ENCODE measurements at places on chromosomes 7 and 10.

- no peak for DNase-seq
These were observed 74.2 kb downstream of the SNX10 start for GRCh38 chr7:26365901-26366275.

DNA sequence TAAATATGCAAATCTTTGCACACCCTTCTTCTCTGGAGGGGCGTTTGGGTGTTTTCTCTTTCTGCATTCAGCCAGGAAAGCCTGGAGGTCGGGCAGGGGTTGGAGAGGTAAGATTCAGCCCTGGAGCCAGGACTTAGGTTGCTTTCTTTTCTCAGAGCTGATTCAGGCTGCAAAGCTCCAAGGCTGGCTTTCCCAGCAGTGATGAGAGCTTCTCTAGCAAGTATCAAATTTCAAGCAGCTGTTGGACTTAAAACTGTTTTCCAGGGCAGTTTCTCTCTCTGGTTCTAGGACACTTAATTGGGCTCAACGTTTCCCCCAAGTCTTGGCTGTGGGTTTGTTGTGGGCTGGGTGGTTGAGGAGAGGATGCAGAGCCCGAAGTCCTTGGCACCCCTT, 608 bp downstream of the AKR1B10 start:
- no peak for DNase-seq

GRCh38 chr10:117004227-117005025, 561 bp downstream of the SHTN1 start:
- no peak for DNase-seq

- no peak for DNase-seq
These were observed 201.6 kb downstream of the LRRTM3 start for GRCh38 chr10:67127441-67127840.

GRCh38 chr10:132654121-132654571, 116.6 kb downstream of the INPP5A start:
- no peak for DNase-seq

GRCh38 chr10:91307489-91307888, 87.0 kb downstream of the PCGF5 start:
- no peak for DNase-seq

GRCh38 chr10:48523212-48523819, 81.6 kb downstream of the ARHGAP22 start:
- DNase-seq, result no peak

DNA sequence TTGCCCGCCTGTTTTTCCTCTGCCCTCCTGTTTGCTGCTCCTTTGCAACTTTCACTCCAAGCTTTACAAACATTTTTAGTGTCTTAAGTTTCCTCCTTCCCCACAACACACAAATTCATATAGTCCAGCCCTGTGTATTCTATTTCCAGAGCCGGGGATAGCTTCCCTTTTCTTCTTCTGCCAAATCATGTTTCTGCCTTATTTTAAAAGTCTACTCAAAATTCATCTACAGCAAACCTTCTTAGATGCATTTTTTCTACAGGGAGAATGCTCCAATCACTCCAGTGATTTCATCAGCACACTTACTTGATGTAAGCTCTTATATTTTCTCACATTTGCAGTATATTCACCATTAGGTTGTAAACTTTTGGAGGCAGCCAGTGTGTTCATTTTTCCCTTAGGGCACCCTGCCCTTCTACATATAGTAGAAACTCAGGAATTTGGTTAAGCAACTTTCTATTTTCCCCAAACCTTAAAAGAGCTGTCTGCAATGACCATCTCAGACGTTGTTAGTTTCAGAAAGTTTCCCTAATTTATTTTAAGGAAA, 12.4 kb upstream of the ACTA2 start:
- DNase-seq, result no peak

DNA sequence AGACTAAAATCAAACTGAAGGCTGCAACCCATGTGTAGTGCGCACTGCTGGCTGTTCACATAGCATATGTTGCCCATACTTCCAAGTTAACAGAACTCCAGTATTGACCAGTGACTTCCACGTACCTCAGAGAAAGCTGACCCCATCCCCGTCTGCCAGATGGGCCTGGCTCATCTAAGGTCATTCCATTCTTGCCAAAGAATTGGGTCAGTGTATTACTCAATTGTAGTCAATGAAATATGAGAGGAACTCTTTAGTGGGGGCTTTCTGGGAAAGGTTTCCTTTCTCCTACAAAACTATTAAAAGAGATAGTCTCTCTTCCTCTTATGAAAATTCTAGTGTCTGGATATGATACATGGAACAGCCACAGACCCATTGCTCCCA, 238.6 kb downstream of the COBL start:
- no peak for DNase-seq

DNA sequence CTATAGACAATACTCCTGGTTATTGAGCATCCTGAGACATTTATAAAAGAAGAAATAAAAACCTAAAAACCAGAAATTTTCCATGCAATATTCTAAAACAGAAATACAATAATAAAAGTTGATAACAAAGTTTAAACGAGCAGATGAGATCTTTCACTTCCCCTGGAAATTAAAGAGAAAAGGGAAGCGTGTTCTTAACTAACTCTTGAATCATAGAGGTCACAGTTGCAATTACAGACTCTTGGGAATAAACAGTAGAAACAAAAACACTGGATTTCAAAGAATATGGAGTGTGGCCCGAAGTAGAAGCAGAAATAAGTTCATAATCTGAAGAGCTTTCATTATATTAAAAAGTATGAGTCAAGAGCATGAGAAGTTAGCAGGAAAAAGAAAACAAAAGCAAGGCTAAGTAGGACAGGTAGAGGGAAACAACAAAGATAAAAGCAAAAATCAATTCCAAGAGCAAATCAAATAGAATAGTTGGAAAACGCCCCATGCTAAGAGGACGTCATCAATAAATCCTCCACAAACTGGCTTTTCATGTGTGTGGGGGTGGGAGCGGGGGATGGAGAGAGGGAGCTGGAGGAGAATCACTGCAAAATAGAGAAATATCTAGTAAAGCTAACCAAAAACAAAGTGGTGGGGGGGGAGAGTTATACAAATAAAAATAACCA, 55.2 kb upstream of the C10orf71 start:
- DNase-seq, result no peak

- DNase-seq, result no peak
These were observed 52.5 kb upstream of the USP6NL start for GRCh38 chr10:11663763-11664555.

GRCh38 chr10:94200146-94200837, 162.4 kb downstream of the NOC3L start:
- DNase-seq, result no peak

- DNase-seq, result no peak
These were observed 80.6 kb downstream of the RGS10 start for GRCh38 chr10:119461923-119462322.

DNA sequence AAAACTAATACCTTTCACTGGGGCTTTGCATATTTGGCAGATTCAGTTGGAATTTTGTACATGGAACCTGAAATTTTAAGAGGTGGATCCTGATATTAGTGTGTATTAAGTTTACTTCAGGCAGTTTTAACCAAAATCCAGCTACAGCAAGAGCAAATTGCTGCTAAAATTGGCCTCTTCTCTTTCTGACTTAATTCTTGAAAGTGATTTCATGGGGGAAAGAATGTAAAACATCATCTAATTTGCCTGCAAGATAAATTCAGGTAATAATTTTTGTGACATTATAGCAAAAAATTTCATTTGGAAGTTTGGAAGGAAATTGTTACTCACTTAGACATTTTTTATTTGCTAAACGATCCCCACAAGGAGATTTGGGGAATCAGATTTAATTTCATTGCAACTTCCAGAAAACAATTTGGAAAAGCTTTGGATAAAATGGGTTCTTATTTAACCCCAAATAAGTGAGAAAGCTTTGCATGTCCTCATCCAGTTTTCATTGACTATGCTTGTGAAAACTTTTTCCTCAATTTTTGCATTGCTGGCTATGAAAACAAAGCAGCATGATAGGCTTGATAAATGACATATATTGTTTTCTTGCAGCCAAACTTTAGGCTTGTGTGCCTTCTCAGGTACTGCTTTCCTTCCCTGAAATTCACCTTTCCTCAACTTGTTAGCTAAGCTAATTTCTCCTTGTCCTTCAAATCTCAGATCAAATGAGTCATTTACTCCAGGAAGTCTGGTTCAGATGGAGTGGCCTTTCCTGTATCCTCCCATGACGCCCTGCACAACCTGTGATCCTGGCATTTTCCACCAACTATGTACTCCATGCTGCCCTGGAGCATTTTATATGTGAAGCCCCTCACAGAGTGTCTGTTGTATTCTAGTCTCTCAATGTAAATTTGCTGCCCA, 27.4 kb upstream of the ZNF438 start:
- no peak for DNase-seq

GRCh38 chr10:43212043-43212721, 54.7 kb downstream of the RASGEF1A start:
- DNase-seq, result no peak

GRCh38 chr7:42395607-42396006, 158.6 kb upstream of the GLI3 start:
- no peak for DNase-seq

- DNase-seq, result no peak
These were observed 5.4 kb downstream of the LRRC4 start for GRCh38 chr7:128025819-128026218.

GRCh38 chr10:86250399-86250798, 116.2 kb downstream of the GRID1 start:
- DNase-seq, result no peak
